ENCODE measurements at places on chromosomes 2 and 18. TPM values are rescaled to one million over a fixed set of nuclear protein-coding genes. Genes with fewer than 3 reads are reported as not detected.

Gene SULT1C2
- total RNA-seq: 3.2 TPM

Gene NEDD4L
- total RNA-seq: 40.5 TPM

Gene PLB1
- 0.39 TPM for total RNA-seq

Gene SPEG
- 275 TPM for total RNA-seq

Gene OTX1
- 0.14 TPM for total RNA-seq

Gene TRIB2
- 73.2 TPM for total RNA-seq

Gene UGP2
- 183 TPM for total RNA-seq

Gene TTR
- total RNA-seq: 0.98 TPM

Gene HOXD12
- total RNA-seq: not detected

Gene TRIM43
- not detected for total RNA-seq

Gene SATB2
- 1.4 TPM for total RNA-seq

Gene TRABD2A
- total RNA-seq: not detected

Gene CHRNA1
- total RNA-seq: 1.1 TPM
